Skeletal muscle cell (primary cell): ENCODE measurements at places on chromosomes 13 and 19.
A peak's percentile ranks its signal among the peaks of the same experiment; 100 is the strongest.

DNA sequence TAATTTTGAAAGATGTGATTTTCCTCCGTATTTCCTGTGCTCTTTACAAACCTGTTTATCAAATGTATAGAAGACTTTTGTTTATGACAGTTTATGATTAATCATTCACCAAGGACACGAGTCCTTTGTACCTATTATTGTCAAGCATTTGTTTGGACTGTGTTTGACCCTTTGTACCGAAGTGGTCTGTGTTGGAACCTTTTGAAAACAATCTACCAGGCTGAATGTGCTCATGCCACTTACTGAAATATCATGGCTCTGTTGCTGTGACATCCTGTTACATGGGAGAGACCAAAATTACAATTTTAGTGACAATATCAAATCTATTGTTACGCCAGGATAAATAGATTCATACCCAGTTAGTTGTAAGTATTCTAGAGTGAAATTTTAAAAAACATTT is 193.6 kb downstream of the IRS2 start:
- DNase-seq, result no peak

DNA sequence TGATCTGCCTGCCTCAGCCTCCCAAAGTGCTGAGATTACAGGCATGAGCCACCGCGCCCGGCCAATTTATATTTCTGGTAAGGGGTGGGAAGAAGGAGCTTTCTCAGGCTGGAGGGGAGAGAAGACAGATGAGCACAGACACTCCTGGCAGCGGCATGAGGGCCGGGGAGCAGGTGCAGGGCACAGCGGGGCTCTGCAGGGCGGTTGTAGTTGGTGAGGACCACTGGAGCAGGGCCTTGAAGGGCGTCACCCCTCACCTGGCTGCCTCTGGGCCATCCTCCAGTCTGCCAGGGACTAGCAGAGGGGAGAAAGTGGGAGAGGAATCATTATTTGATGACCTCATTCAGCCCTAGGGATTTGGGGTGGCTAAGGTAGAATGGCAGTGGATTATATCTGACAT is 8.6 kb upstream of the CSNK1G2 start:
- no peak for DNase-seq

GRCh38 chr19:31424861-31425620 is 75.8 kb upstream of the TSHZ3 start:
- DNase-seq, result no peak

GRCh38 chr13:99865420-99865930 is 106.1 kb downstream of the ZIC5 start:
- DNase-seq, result no peak

DNA sequence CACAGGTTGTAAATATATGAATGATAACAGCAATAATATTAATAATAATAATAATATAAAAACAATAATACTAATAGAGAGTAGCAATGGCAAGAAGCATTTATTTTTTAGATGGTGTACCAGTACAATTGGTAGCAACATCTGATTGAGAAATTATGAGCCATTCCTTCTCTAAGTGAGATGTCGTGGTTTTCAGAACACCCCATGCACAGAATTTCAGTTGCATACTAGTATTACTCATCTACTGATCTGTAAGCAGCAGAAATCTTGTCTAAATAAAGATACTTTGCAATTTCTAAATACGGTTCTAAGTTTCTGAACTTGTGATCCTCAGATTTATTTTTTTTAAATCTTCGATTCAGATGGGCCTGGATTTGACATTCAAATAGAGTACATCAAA is 788.0 kb upstream of the ATXN8OS start:
- peak; percentile 12 for DNase-seq

DNA sequence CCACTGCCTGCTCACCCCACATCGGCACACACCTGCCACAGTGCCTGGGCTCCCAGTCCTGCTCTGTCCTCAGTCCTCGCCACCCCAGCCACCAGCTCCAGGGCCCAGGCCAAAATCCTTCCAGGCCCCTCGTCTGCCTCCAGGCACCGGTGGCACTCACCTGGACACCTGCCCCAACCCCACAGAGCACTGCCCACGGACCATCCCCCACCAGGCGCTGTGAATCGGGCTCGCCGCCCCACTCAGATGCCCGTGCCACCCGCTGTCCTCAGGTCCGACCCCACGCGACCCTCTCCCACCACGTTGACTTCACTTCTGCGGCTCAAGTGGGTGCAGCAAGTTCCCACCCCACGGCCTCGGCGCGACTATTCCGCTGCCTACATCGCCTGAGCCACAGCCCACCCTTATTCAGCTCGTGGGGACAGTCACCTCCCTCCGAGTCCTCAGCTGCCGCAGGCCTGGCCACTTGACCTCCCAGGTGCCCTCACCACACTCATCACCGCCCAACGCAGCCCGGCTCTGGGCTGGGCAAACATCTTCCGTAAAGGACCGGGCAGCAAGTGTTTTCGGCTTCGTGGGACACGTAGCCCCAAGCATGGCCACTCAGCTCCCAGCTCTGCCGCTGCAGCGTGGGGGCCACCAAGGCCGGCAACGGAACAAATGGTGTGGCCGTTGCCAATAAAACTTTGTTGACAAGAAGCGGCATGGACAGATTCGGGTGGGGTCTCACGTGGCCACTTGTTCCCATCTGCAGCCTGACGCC is 5.7 kb downstream of the PIP5K1C start:
- DNase-seq, result no peak

DNA sequence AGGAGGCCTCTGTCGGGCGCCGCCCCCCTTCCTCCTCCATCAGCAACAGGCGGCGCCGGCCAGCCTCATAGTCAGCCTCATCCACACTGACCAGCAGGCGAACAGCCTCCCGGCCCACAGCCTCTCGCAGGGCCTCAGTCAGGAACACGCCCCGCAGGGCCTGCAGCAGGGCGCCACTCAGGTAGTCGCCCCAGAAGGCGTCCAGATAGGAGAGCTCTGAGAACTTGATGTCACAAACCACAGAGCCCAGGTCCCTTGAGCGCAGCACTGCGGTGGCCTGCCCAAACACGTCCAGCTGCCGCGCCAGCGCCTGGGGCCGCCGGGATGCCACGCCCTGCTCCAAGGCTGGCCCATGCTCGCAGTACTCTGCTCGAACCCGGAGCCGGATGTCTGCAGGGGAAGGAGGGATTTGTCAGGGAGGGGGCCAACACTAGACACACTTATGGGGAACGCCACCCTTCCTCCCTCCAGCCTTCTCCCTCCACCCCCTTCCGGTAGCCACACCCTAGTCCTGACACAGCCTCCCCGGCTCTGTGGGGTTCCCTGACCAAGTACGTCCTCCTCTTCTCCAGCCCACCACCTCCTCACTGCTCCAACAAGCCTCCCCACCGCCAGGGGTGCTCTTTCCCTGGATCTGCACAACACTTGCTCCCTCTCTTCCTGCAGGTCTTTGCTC is 17.9 kb downstream of the DEDD2 start:
- DNase-seq, result no peak

- DNase-seq, result no peak
Measured at GRCh38 chr13:104473936-104474335, 1407.7 kb upstream of the SLC10A2 start.

- DNase-seq, result no peak
Measured at GRCh38 chr19:48310227-48310626, 15.1 kb upstream of the EMP3 start.

- DNase-seq, result no peak
Measured at GRCh38 chr13:44617648-44618047, 41.5 kb upstream of the TSC22D1 start.

GRCh38 chr13:82879921-82880320 is 1002.4 kb downstream of the SLITRK1 start:
- no peak for DNase-seq

- DNase-seq, result no peak
Measured at GRCh38 chr19:52345162-52345561, 9.1 kb downstream of the ZNF610 start.

- DNase-seq, result peak; percentile 23
Measured at GRCh38 chr19:13784731-13785452, 10.4 kb upstream of the ZSWIM4 start.

- DNase-seq, result no peak
Measured at GRCh38 chr19:29191005-29191404, 21.9 kb downstream of the UQCRFS1 start.

DNA sequence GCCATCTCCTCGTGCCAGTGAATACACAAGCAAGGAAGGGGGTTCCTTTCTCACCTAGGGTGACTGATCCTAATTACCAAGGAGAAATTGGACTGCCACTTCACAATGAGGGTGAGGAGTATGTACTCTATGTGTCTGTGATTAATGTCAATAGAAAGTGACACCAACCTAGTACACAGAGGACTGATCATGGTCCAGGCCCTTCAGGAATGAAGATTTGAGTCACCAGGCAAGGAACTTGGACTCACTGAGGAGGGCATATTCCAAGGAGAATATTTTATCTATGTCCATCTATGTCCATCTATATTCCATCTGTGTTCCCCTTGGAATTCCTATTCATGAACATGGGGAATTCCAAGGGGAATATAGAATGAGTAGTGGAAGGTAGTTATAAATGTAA is 9.2 kb upstream of the ALOX5AP start:
- DNase-seq, result no peak

- DNase-seq, result no peak
Measured at GRCh38 chr19:58586133-58586765, 13.1 kb upstream of the MZF1 start.

- no peak for DNase-seq
Measured at GRCh38 chr19:51323481-51324166, 12.2 kb downstream of the IGLON5 start.

- DNase-seq, result peak; percentile 47
Measured at GRCh38 chr19:56637976-56638555, 4.9 kb upstream of the SMIM17 start.

GRCh38 chr19:46298479-46299003 is 1.7 kb downstream of the HIF3A start:
- no peak for DNase-seq

DNA sequence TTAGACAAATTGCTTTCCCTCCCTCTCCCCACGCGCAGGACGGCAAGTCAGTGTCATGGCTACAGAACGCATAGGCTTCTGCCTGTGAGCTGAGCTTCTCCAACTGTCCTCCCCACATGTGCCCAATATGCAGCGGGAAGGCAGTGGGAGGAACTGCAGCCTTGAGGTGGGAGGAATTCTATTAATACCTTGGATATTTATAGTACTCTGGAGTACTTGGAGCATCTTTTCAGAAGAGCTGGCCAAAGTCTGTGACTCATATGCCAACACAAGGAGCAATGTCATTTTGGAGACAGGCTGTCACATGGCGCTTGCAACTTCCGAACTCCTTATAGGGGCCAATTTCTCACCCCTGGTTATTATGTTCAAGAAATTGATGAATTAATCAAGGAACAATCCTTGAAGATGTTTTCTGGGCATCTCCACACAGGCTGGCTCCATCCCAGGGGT is 245.0 kb upstream of the SERP2 start:
- DNase-seq, result no peak

- DNase-seq, result no peak
Measured at GRCh38 chr19:5152767-5153532, 184.0 kb downstream of the KDM4B start.

DNA sequence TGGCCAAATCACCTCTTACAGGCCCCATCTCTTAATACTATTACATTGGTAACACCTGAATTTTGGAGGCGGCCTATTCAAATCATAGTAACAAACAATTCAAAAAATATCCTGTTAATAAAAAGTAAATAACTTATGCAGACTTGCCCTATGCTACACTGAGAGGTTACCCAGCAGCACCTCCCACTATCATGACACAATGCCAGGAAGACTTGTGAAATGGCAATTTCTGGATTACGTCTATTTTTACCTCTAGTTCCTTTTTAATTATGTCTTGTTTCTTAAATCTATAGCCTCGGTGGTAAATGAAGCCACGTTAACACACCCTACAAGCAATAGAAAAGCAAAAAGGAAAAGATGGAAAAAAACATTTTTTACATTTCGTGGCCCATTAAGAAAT is 6.2 kb upstream of the DZIP1 start:
- DNase-seq, result no peak

- peak; percentile 63 for DNase-seq
Measured at GRCh38 chr13:40060296-40061007, 405.0 kb downstream of the COG6 start.

GRCh38 chr19:57319869-57320179 is 448 bp upstream of the ZNF543 start:
- no peak for DNase-seq

GRCh38 chr19:17772172-17772571 is 20.9 kb downstream of the FCHO1 start:
- no peak for DNase-seq

- DNase-seq, result no peak
Measured at GRCh38 chr13:71096421-71096820, 770.6 kb downstream of the DACH1 start.

GRCh38 chr13:70666883-70667556 is 558.8 kb upstream of the KLHL1 start:
- no peak for DNase-seq

DNA sequence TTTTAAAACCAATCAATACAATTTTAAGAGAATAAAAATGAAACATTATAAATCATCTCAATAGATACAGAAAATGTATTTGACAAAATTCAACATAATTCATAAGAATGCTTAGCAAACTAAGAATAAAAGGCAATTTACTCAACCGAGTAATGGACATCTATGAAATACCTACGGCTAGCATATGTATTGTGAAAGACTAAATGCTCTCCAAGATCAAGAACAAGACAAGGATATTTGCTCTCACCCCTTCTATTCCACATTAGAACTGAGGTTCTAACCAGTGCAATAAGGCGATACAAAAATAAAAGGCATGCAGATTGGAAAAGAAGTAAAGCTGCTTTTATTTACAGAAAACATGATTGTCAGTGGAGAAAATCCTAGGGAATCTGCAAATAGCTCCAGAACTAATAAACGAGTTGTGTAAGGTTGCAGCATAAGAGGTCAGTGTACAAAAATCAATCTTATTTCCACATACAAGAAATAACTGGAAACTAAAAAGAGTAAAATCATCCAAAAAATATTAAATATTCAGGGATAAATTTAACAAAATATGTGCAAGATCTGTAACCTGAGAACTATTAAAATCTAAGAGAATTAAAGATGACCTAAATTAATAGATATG is 16.4 kb downstream of the KATNAL1 start:
- no peak for DNase-seq

GRCh38 chr13:52779103-52779502 is 39.5 kb upstream of the CNMD start:
- DNase-seq, result no peak

- DNase-seq, result no peak
Measured at GRCh38 chr19:4380254-4380727, 20.1 kb downstream of the SH3GL1 start.

- DNase-seq, result no peak
Measured at GRCh38 chr13:19181021-19181620, 503 bp downstream of the TUBA3C start.

DNA sequence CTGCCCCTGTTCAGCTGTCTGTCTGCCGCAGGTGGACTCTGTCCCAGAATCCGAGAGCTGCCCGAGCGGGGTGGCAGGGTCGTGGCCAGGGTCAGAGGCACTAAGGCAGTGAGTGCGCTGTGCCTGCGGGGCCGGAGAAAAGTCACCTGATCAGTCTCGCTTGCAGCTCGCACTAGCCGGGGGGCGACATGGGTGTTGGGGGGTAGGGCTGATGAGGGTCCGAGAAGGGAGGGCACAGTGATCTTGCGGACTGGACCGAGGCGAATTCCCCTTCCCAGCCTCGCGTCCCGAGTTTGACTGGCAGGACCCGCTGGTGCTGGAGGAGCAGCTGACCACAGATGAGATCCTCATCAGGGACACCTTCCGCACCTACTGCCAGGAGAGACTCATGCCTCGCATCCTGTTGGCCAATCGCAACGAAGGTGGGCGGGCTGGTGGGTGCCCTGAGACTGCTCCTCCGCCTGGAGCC is 627 bp downstream of the GCDH start:
- no peak for DNase-seq

- DNase-seq, result peak; percentile 44
Measured at GRCh38 chr19:12985049-12985776, 10.1 kb upstream of the NFIX start.
